ENCODE measurements at places on chromosomes 7 and 10.

GRCh38 chr10:115801992-115802391 lies 471.0 kb downstream of the GFRA1 start:
- no peak for DNase-seq

DNA sequence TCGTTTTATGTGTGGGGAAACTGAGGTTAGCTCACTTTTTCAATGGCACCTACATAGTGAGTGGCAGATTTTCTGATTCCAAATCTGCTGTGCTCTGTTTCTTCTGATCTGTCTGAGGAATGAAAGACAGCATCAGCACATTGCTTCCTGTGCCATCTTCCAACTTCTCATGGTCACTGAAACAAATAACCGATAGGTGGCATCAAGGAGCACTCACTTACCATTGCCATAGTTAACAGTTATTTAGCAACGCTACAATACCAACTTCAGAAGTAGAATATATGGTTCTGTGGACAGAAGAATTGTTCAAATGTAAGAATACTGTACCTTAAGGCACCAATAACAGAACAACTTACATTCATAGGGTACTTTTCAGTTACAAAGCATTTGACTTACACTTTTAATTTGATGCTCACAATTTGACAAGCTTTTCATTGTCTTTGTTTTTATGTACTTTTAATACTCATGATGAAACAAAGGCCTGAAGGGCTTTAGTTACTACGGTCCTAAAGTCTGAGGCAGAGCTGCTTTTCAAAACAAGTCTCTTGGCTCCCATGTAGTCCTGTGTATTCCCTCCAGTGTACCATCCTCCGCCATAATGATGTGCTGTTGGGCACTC lies 228.9 kb upstream of the TCF7L2 start:
- no peak for DNase-seq

GRCh38 chr10:61391281-61391680 lies 61.9 kb downstream of the TMEM26 start:
- DNase-seq = no peak

GRCh38 chr7:157645539-157645938 lies 308.7 kb downstream of the DNAJB6 start:
- no peak for DNase-seq

DNA sequence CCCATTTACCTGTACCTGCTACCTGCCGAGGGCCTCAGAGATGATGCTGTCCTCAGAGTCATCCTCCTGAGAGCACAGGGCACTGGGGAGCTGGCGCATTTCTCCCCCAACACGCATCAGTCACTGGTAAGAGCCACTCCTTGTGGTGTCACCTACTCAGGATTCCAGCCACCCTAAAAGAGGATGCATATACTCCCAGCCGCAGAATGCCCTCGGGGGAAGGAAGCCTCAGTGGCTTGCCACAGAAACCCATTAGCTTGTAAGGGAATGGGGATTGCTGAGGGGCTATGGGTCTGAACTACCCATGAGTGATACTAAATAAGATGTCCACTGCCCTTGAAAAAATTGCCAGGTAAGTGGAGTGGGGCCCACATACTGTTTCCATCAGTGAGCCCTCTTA lies 279.2 kb downstream of the WDR11 start:
- no peak for DNase-seq

- no peak for DNase-seq
These were observed 4.2 kb downstream of the TMEM176A start for GRCh38 chr7:150804802-150805201.

DNA sequence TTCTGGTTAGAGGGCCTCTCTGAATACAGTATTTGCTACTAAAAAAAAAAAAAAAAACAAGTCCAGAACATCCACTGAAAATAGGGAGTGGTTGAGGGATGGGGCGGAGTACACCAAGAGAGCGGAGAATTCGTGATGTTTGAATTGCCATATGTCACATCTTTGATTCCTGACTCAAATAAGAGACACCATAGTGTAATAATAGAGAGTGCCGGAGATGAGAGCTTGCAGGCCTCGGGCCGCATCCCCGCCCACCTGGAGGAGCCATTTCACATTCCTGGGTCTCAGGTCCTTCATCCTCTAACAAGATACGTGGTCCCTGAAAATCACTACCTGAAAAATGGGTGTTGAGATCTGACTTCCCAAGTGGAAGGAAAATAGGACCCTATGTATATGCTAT lies 46.8 kb downstream of the KIAA1549 start:
- no peak for DNase-seq

DNA sequence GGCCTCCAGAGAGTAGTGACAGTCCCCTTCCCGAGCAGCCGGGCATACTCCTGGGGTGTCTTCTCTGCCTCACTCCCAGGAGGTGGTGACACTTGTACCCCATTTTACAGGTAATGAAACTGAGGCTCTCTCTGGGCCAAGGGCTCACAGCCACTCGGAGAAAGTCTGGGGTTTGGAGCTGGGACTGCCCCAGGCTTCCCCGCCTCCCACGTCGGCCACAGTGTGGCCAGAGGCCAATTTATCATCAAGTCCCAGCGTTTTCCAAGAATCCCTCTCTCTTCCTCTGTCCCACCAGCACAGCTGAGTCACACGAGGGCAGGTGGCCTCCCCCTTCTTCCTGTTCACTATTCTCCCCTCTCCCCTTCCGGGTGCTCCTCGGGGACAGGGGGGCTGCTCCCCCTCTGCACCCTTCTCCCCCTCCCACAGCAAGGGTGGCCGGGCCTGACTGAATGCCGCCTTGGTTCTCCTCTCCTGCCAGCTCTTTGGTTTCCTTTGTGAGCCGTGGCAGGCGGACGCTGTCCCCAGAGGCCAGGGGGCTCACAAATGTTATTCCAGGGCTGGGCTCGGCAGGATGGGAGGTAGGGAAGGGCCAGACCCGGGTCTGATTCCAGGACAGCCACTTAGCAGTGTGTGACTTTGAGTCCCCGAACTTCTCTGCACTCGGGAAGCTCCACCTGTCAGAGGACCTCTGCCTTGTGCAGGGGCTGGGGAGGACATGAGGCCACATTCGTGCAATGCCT lies 17.7 kb downstream of the CLIP2 start:
- no peak for DNase-seq

GRCh38 chr7:68977385-68978055 lies 620.8 kb upstream of the AUTS2 start:
- no peak for DNase-seq

GRCh38 chr7:52270301-52270700 lies 765.1 kb upstream of the POM121L12 start:
- DNase-seq = no peak
